ENCODE measurements at places on chromosomes 1 and 21. TPM values are rescaled to one million over a fixed set of nuclear protein-coding genes. Genes with fewer than 3 reads are reported as not detected.

DNA sequence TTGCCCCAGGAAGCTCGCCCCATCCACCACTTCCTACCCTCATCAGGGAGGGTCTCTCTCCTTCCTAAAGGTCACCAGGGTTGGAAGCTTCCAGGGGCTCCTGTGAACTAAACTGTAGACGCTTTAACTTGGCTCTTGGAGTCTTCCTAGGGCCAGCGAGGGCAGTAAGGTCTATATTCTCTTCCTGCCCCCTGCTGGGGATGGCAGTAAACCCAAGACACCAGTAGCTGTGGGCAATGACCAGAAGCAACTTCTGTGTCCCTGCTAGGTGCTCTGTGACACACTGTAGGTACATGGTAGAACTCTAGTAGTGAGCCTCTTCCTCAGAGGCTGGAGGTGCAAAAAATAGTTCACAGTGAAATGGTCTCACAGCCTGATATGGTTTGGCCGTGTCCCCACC lies 30.0 kb downstream of the KCND3 start:
- no peak overlapping the region for H3K27ac ChIP-seq
- DNase-seq, result no peak
- no peaks in the 10 kb centered on the region for H3K27me3 ChIP-seq
- no peaks in the 10 kb centered on the region for H3K36me3 ChIP-seq

GRCh38 chr1:83065952-83066727 lies 932.8 kb downstream of the TTLL7 start:
- no peaks in the 10 kb centered on the region for H3K36me3 ChIP-seq
- no peak for DNase-seq
- H3K4me1 ChIP-seq, result no peaks in the 10 kb centered on the region
- H3K27me3 ChIP-seq, result no peaks in the 10 kb centered on the region
- no peak overlapping the region for H3K4me3 ChIP-seq

DNA sequence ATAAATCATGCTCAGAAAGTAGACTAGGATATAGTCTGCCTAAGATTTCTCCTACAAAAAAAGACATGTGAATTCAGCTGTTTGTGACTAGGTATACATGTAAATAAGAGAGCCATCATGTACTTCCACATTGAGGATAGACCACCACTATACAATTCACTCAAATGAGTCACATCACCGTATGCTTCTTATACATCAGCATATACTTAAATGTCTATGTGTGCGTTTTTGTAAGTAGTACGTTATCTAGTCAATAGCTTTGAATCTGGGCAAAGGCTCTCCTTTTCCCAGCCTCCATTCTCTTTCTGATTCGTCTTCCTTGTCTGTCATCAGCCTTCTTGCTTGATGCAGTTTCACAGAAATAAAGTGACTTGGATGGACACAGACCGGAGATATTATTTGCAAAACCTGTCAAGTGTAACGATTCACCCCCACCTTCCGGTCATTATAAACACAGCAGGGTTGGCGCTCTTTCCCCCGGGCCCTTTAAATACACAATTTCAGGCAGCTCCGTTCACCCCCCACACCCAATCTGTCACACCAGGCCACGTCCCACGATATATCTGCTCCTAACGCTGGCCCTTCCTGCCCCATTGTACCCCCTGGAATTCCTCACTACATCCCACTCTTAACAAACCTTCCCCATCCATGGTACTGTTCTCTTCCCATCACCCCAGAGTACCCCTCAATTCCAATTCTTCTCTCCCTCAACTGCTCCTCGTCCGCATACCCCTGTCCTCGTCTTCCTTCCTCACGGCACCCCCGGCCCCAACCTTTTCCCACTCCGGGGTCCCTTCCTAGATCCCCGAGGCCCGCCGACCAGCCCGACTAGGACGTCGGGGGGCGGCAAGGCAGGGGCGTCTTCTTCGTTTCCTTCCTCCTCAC lies 636 bp downstream of the VAMP4 start:
- H3K4me1 ChIP-seq, result peaks cover 12% of the 10 kb centered on the region
- H3K36me3 ChIP-seq, result peaks cover 1% of the 10 kb centered on the region
- peak overlapping the region; percentile 80 for H3K4me3 ChIP-seq

Gene KPRP
- not detected for polyA plus RNA-seq

Gene MIXL1
- not detected for polyA plus RNA-seq

DNA sequence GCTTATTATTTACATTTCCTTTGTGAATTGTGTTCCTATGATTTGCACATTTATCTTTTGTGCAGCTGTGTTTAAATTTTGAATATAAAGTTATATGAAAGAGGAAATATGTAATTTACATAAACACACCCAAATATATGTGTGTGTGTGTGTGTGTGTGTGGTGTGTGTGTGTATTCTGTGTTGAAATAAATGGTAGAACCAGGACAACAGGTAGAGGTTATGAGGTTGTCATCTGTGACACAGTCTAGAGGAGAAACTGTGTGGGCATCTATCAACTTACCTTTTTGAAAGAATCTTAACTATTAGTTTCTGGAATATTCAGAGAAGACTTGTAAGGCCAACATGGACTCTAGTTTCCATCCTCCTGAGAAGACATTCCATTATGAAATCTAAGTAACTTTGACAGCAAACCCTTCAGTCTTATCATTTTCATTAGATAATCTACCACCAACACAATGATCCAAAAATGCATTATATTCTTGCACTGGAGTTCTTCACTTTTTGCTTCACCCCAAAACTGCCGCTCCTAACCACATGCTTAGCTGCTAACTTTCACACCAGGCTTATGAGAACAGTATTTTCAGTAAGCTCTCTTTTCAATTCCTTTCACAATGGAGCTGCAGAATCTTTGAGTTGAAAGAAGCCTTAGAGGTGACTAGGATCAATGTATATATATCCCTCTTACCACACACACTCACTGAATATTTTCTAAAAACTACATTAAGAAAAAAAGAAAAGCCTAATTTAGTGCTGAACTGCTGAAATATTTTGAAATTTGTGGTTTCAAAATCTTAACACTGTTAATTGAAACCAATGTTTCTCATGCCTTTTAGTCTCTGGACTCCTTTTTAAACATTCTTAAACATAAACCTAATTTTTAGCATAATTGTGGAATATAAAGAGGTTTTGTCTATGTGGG lies 21.8 kb downstream of the PTPRC start:
- H3K27ac ChIP-seq, result no peak overlapping the region
- no peak overlapping the region for H3K4me3 ChIP-seq
- DNase-seq, result no peak
- H3K4me1 ChIP-seq, result no peaks in the 10 kb centered on the region

- no peak overlapping the region for H3K27ac ChIP-seq
- H3K4me3 ChIP-seq, result no peak overlapping the region
- no peak for DNase-seq
- no peaks in the 10 kb centered on the region for H3K36me3 ChIP-seq
Measured at GRCh38 chr1:44151808-44152207, 10.4 kb upstream of the KLF18 start.

DNA sequence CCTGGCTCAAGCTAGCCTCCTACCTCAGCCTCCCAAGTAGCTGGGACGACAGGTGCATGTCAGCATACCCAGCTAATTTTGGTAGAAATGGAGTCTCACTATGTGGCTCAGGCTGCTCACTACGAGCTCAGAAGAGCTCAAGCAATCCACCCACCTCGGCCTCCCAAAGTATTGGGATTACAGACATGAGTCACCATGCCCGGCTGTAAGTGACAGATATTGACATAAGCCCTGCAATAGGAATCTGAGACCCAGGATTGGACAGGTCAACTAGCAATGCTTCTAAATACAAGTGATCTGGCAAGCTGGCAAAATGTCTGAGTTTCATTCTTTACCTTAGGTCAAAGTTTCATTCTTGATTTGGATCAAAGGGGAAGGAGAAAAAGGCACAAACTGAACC lies 40.5 kb upstream of the H6PD start:
- H3K4me3 ChIP-seq, result no peak overlapping the region
- DNase-seq, result peak; percentile 21
- H3K27ac ChIP-seq, result no peak overlapping the region
- H3K27me3 ChIP-seq, result peaks cover 7% of the 10 kb centered on the region

DNA sequence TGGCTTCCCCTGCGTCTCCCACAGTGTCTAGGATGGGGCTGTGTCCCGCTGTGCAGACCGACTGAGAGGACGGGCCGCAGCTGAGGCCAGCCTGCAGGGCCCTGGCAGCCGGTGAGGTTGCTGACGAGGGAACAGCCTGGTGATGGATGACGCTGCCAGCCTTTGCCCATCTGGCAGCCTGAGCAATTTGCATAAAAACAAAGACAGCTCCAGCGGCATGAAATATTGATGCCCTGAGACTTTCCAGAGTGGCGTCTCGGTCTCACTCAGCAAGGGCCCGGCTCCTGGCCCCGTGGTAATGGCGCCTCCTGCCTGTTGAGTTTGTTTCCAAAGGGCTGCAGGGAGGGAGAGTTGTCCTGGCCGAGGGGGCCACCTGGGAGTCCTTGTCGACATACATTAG lies 19.1 kb upstream of the KCNA10 start:
- H3K27ac ChIP-seq, result no peak overlapping the region
- no peak overlapping the region for H3K4me3 ChIP-seq
- DNase-seq, result no peak
- H3K27me3 ChIP-seq, result peaks cover 2% of the 10 kb centered on the region
